ENCODE measurements at places on chromosomes 12 and 14. TPM values are rescaled to one million over a fixed set of nuclear protein-coding genes. Genes with fewer than 3 reads are reported as not detected.

GRCh38 chr14:63499701-63500250 lies 43.4 kb downstream of the PPP2R5E start:
- DNase-seq, result no peak

GRCh38 chr12:87368259-87368658 lies 660.9 kb downstream of the C12orf50 start:
- DNase-seq, result no peak

DNA sequence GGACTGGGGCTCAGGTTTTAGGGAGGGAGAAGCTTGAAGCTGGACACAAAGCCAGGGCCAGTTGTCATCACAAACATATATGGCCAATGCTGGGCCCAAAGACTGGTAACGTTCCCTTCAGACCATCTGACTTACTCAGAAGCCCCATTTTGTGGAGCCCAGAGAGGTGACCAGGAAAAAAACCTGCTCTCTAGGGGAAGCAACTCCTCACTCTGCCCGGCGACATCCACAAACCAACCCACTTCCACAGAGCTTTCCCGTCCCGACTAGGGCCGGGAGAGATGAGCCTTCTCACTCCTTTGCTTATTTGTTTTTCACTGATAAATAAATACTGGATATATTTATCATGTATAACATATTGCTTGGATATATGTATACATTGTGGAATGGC lies 180.9 kb upstream of the RTL1 start:
- DNase-seq, result no peak

GRCh38 chr14:57998766-57999165 lies 132.9 kb upstream of the SLC35F4 start:
- no peak for DNase-seq

- no peak for DNase-seq
Measured at GRCh38 chr12:131196220-131196619, 242.5 kb downstream of the ADGRD1 start.

DNA sequence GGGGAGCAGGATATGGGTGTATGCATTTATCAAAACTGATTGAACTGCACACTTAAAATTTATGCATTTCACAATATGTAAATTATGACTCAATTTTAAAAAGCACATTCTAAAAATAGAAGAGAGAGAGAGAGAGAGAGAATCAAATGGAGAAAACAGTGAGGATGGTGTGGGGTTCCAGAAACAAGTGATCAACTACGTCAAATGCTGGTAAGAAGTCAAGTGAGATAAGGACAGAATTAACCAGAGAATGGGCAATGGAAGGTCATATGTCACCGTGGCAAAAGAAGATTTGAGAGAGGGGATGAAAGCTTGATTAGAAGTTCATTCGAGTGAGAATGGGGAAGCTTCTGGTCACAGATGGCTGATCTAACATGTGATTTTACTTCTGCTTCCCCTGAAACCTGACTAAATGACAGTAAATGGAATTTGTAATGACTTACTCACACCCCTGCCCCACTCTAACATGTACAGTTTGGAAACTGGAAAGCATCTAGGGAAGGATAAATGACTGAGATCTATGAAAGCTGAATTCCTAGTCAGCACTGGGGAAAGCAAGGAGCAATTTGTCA lies 276.5 kb upstream of the AMIGO2 start:
- DNase-seq, result no peak

DNA sequence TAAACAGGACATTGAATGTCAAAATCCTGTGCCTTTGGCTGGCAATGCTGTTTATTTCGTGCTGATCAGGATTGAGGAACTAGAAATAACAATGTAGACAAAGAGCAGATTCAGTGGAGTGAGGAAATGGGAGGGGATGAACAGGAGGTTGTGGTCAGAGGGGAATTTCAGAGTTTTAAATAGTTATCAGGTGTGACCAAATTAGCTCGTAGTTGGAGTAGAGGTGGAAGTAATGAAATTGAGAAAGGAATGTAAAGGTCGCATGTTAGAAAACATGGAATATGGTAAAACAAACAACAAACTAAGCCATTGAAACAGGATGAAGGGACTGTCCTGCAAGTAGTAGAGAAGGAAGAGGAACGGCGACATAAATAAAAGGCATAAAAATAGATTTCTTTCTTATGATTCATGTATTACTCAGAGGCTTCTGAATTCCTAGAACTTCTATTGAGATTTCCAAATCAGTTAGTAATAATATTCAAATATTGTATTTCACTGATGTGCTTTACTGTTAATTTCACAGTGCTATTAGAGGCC lies 9.5 kb upstream of the SAV1 start:
- no peak for DNase-seq

GRCh38 chr12:30622509-30622908 lies 73.2 kb downstream of the IPO8 start:
- DNase-seq, result no peak

- DNase-seq, result no peak
Measured at GRCh38 chr12:26691234-26691970, 141.6 kb downstream of the ITPR2 start.

GRCh38 chr12:104460973-104461698 lies 4.4 kb downstream of the CHST11 start:
- no peak for DNase-seq

DNA sequence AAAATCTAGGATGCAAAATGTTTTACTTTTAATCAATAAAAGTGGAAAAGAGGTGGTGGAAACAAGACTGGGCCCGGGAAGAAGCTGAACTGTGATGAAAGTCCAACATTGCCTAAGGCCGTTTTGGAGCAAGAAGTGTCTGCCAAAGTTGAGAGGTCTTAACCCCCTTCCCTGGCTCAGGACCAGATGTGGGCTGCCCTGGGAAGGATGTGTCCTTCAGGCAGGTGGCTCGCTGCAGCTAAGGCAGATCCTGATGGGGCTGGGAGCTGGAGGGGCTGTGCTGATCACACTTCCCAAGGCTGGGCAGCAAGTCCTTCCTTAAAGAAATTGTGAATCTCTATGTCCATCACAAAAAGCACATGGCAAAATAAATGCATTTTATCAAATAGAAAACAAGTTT lies 581.6 kb downstream of the GALC start:
- DNase-seq, result no peak

DNA sequence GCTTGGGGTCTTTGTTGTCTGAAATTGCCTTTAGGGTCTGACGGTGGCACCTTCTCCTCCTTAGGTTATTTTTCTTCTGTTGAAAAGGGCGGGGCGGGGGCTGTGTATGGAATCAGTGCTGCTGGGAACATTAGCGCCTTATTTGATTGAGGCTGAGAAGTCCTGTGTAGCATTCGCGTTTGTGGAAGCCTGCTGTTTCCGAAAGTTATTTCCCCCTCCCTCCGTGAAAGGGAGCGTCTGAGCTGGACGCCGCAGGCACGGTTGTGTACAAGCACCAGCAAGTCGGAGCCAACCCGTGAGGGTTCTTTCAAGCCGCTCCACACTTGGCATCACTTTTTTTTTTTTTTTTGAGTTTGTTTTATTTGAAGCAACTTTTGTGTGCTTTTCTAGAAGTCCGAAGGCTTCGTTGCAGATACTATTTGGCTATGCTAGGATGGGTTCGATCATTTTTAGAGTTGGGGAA lies 1.1 kb downstream of the SYNE2 start:
- peak; percentile 55 for DNase-seq

GRCh38 chr14:88559852-88560251 lies 3.0 kb upstream of the ZC3H14 start:
- no peak for DNase-seq

DNA sequence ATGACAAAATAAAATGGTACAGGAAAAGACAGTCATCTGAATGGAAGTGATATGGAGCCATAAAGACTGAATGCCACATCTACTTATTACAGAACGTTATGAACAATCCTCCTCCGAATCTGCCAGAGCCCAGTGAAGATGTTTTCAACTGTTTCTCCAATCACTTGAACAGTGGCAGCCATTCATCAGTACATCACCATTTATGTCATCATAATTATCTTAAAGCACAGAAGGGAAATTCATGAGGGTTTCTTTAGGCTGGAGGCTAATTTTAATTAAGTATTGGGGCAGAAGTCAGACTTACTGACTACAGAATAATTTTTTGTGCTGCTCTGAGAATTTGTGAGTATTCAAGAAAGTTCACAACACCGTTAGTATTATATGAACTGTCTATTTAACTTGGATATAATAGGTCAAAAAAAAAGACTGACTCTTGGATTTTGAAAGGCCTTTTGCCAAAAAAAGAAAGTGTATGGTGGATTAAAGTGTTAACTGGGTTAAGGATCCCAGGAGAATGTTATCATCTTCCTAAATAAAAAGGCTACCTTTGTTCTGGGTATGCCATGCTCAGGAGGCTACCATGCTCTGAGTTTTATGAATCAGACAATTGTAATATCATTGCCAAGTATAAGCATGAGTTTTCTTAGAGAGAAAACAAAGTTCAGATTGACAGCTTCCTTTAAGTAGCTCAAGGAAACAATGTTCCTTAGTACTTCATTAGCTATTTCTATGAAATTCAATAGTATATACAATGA lies 40.1 kb downstream of the PDZRN4 start:
- no peak for DNase-seq

DNA sequence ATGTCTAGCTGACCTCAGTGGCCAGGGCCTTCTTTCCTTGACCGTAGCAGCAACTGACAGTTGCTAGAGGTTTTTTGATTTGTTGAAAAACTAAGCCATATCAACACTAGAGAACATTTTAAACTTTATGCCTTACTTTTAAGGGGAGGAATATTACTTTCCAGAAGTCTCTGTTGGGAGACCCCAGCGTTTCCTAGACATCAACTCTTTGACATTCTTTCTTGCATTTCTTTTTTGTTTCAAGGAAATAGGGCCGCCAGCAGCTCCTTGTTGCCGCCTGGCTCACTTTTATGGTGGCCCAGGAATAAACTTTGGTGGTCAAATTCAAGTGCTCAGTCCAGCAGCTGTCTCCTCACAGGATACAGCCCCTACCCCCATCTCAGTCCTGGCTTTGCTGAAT lies 2.5 kb upstream of the HOXC11 start:
- DNase-seq, result no peak

DNA sequence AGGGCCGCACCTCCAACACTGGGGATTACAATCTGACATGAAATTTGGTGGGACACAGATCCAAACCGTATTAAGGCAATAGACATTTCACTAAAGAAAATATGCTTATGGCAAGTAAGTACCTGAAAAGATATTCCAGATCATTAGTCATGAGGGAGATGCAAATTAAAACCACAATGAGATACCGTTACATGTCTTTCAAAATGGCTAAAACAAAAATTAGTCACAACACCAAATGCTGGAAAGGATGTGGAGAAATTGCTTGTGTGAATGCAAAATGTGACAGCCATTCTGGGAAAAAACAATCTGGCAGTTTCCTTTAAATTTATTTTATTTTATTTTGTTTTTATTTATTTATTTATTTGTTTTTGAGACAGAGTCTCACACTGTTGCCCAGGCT lies 82.3 kb upstream of the PTGDR start:
- no peak for DNase-seq

DNA sequence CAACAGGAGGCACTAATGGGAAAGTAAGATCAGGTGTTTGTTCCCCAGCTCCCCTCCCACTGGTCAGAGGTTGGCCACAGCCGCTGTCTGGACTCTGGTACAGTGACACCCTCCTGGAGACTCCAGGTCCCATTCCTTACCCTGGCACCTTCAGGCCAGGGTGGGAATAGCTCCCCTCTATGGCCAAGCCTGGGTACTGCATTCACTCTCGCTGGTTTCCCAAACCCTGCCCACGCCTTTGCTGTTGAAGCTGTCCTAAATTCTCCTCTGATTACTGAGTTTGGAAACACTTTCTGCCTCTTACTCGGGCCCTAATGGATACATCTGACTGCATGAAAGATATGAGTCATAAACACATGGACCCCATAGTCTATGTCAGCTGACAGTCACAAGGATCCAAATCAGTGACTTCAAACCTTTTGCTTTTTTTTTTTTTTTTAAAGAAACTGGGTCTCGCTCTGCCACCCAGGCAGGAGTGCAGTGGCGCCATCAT lies 17.9 kb downstream of the HRK start:
- no peak for DNase-seq

DNA sequence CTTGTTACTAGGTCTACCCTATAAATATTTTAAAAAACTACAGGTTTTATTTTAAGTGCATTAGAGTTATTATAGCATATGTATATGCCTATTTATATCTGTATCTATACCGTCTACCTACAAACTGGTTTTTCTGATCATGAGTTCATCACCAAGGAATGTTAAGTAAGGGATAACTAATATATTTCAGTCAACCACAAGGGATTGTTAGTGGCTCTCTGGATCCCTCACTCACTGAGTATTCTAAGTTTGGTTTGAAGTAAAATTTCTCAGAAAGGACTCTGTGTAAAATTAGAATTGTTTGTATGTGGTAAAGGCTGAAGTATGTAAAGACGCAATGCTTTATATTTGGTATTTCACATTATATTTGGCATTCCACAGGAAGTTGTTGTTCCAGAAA lies 4.8 kb downstream of the EPYC start:
- no peak for DNase-seq

- no peak for DNase-seq
Measured at GRCh38 chr12:57299514-57300016, 48.6 kb upstream of the STAC3 start.

GRCh38 chr12:112096667-112097066 lies 11.9 kb downstream of the NAA25 start:
- no peak for DNase-seq

DNA sequence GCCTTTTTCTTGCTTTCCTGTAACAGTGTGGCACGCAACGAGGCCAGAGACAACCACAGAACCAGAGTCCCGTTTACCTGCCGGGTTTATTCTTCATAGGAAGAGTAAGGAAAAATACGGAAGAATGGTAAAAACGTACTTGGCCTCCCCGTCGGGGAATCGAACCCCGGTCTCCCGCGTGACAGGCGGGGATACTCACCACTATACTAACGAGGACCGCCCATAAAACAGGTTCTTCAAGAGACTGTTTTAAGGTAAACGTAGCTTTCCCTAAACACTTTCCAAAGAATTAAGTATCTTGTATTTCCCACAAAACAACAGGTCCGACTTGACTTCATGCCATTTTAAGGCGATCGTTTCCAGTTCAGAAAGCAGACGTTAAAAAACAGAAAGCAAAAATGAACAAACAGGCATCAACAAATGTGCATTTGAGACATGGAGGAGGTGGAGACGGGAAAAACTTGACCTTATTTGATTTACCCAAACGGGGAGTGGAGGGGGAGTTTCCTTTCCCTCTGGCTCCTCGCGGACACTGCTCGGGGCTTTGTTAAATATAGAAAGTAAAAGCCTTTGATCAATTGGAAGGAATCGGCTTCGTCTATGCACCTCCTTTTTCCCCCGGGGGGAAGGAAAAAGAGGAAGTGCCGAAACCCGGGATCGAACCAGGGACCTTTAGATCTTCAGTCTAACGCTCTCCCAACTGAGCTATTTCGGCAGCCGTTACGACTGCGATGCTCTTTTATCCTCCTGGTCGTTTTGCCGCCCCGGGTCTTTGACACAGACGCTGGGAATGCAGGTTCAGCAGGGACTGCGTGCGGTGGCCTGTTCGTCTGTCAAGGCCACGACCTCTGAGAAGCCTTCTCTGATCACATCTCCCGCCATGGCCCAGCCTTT lies 13.0 kb upstream of the UBC start:
- peak; percentile 91 for DNase-seq

- no peak for DNase-seq
Measured at GRCh38 chr14:41817626-41818025, 210.9 kb downstream of the LRFN5 start.

GRCh38 chr14:88990856-88991255 lies 166.4 kb downstream of the TTC8 start:
- DNase-seq, result no peak

Gene CYP27B1
- not detected for total RNA-seq

Gene PLEK2
- total RNA-seq, result not detected

Gene KRT77
- total RNA-seq, result not detected

Gene GAS2L3
- total RNA-seq, result 2.5 TPM

Gene TMCC3
- 2.2 TPM for total RNA-seq

Gene FAM222A
- total RNA-seq, result 25.7 TPM

Gene FIGNL2
- total RNA-seq, result 0.35 TPM

Gene TSPAN11
- total RNA-seq, result 2.6 TPM

Gene MEG3
- total RNA-seq, result 20.6 TPM

Gene LRRC10
- total RNA-seq, result 50.8 TPM

Gene ACRBP
- total RNA-seq, result 2.2 TPM
